Skin of body (tissue), 3 donors: ENCODE measurements at places on chromosomes 11 and 22.

GRCh38 chr11:129613071-129613470, 202.6 kb upstream of the TMEM45B start:
- no peak for DNase-seq

- no peak for DNase-seq
Measured at GRCh38 chr11:118088531-118088930, 1.8 kb upstream of the SMIM35 start.

DNA sequence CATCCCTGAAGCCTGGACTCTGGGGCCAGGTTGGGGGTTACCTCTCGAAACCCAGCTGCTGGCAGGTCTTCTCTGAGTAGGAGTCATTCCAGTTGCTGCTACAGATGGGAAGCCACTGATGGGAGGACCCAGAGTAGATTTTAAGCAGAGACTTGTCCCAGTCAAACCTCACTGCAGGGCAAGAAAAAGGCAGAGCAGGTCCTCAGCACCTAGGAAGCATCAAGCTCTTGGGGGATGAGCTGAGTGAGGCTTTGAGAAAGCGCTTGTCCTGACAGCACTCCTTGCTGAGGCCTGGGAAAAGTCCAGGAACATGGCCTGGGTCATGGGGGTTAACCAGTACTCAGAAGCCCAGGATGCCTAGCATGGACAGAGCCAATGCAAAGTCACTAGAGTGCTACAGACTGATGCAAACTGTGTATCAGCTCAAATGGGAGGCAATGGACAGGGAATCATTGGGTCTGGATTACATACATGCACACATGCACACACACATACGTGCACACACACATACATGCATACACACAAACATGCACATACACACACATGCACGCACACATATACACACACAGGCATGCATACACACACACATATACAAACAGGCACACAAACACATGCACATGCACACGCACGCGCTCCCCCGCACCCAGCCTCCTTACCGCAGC, 15.3 kb downstream of the TMPRSS13 start:
- DNase-seq = no peak

DNA sequence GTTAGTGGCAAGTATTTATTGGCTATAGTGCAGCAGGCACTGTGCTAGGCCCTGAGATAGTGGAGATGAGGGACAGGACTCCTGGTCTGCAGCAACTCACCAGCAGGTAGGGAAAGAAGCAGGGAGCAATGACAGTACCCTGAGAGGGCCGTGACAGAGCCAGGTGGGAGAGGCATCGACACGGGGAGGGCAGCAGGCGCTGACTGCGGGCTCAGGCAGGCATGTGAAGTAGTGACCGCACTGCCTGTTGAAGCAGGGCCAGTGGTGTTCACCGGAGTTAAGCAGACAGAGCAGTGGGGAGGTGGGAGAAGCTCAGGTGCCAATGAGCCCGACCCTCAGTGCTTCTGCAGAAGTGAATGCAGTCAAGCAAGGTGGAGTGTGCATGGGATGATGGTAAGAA, 43.7 kb upstream of the ADA2 start:
- no peak for DNase-seq

- DNase-seq = no peak
Measured at GRCh38 chr11:47773882-47774281, 6.7 kb upstream of the FNBP4 start.

- no peak for DNase-seq
Measured at GRCh38 chr11:78783301-78783700, 208.6 kb upstream of the NARS2 start.

DNA sequence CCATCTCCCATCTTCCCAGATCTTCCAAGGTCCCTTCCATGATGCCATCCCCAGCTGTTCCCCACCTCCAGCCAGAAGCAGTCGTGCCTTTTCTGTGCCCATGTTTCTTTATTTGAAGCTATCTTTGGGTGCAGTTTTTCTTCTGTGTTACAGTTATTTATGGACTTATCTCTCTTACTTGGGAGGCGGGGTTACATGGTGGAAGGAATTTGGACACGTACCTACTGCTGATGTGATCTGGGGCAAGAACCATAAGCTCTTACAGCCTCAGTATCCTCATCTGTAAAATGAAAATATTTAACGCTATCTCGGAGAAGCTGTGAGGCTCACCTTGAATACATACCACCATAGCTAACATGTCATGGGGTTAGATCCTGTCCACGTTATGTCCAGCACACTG, 98.9 kb downstream of the ZBTB16 start:
- no peak for DNase-seq

- DNase-seq = peak; percentile 38
Measured at GRCh38 chr11:94741022-94741679, 27.0 kb upstream of the AMOTL1 start.
